H54 (cell line): ENCODE measurements at places on chromosomes 7 and 10.

DNA sequence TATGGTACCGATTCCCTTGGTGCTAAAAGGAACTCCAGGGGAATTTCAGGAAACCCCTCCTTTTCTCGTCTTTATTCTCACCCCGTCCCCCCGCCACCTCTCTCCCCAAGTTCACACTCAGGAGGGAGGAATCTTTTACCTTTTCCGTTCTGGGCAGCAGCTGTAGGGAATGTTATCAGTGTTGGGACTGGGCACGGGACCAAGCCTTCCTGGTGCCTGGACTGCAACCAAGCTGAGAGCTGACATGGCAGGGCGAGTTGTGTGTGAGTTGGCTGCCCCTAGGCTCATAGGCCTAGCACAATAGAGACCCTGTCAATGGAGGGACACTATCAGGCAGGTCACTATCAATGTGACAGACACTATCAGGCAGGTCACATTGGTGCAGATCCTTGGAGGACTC, 121.4 kb downstream of the TCF7L2 start:
- peak; percentile 23 for DNase-seq

DNA sequence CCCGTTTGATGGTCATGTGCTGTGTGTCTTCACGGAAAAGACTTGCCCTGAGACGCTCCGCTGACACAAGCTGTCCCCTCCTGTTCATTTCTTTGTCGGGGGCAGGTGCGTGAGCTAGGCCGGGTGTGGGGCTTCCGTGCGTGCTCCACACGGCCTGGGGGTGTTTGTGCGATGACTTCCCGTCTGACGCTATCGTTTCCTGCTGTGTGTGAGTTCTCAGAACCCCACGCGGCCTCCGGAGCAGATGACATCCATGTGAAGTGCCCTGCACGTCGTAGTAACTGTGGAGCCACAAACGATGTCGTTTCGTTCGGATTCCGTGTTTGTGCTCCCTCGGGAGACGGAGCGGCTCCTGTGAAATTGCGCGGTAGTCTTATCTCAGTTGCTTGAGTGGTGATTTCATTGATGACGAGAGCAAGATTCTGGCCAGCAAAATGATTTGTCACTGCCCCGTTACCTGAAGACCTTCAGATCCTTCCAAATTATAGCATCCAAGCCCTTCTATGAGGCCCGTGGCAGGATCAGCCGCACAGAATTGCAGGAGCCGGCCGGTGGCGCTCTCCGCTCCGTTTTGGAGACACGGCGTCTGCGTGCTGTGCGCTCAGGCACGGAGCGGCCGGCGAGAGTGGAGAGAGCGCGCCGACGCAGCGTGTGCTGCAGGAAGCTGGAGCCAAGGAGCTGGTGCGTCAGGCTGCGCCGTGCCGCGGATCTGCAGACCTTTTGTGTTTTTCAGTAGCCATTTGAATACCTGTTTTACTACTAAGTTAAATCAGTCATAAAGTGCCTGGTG, 94.9 kb downstream of the NKX6-2 start:
- DNase-seq, result no peak

DNA sequence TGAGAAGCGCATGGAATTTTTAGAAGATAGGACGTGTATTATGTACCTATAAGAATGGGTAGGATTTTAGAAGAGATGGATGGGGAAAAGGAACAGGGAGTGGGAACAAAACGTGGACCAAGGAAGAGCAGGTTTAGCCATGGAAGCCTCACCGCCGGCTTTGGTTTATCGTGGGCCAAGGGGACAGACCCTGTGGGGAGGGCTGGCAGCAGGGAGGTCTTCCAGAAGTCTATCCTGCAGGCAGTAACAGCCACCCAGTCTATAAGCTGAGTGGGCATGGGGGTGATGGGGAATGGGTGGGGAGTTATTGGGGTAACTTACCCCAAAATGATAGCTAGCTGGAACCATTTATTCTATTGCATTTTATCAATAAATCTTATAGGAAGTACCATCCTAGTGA, 44.9 kb downstream of the IKZF1 start:
- DNase-seq, result no peak

- no peak for DNase-seq
Observed at GRCh38 chr10:8449909-8450308, 395.4 kb downstream of the GATA3 start.

GRCh38 chr7:97130417-97131139, 13.1 kb downstream of the SDHAF3 start:
- no peak for DNase-seq

GRCh38 chr10:83127942-83128575, 1011.2 kb upstream of the GHITM start:
- no peak for DNase-seq

DNA sequence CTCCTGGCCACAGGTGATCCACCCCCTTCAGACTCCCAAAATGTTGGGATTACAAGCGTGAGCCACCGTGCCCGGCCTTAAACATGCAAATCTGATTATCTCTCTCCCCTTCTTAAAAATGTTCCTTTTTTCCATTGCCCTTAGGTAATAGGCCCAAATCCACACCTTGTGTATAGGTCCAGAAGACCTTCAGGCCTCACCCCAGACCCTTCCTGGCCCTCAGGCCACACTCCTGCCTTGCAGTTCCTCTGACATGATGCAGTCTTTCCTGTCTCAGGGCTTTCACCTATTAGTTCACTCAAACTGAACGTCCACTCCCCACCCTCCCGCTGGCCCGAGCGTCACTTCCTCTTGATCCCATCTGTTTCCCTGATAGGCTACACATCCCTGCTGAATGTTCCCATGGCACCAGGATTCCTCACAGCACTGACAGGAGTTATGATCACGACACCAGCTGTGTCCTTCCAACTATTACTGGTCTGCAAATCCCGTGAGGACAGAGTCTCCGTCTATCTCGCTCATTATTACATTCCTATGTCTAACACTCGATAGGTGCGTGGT, 46.4 kb downstream of the DENND2A start:
- no peak for DNase-seq

GRCh38 chr10:3169673-3170072, 2.9 kb downstream of the PITRM1 start:
- no peak for DNase-seq

DNA sequence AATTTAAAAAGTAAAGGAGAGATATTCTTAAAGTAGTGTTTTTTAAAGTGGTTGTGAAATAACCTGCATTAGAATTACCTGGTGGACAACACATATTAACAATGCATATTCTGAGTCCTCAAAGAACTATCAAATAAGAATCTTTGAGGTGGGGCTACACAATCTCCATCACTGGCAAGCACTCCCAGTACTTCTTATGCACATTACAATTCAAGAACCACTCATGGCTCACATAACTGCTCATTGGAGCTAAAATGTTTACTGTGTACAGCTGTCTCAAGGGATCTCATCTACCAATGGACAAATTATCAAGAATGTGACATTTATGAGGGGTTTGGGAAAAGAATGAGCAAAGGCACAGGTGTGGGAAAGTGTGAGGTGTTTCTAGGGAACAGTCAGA, 692.0 kb downstream of the PHTF2 start:
- no peak for DNase-seq

GRCh38 chr7:96599288-96599936, 110.2 kb downstream of the SEM1 start:
- no peak for DNase-seq
